ENCODE measurements at places on chromosomes 7 and 10. TPM values are rescaled to one million over a fixed set of nuclear protein-coding genes. Genes with fewer than 3 reads are reported as not detected.

DNA sequence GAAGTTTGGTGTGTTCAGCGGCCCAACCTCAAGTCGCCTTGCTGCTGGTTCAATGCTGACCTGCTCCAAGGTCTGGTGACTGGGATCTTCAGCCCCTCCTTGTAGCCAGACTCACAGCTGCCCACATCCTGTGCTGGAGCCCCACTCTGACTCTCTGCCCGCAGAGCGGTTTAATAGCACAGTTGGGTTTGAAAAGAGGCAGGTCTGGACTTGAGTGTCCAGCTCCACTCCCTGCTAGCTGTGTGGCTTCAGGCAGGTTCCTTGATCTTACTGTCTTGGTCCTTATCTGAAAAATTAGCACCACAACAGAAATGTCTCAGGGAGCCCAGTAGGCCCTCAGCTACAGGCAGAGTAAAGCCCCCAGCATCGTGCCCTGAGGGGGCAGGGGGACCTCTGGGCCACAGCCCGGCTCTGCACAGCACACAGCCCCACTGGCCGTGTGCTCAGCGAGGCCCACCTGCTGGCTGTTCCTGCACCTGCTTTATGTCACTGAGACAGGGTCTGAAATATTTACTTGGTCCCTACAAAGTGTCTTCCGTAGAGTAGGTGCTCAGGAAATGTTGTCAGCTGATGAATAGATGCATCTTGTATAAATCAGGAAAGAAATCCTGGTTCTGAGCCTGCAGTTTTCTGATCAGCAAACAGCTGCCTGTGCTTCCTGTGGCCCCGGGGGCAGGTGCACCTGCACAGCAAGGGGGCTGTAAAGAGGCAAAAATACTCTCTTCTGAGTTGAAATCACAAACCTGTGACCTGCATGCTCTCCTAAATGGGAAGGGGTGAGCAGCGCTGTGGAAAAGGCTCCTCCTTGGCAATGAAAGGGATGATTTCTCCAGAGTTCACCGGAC, 155.5 kb downstream of the SVIL start:
- no peaks in the 10 kb centered on the region for H3K36me3 ChIP-seq
- H3K4me1 ChIP-seq: peaks cover 14% of the 10 kb centered on the region
- H3K27ac ChIP-seq: no peak overlapping the region
- H3K4me3 ChIP-seq: no peak overlapping the region
- H3K27me3 ChIP-seq: no peaks in the 10 kb centered on the region

DNA sequence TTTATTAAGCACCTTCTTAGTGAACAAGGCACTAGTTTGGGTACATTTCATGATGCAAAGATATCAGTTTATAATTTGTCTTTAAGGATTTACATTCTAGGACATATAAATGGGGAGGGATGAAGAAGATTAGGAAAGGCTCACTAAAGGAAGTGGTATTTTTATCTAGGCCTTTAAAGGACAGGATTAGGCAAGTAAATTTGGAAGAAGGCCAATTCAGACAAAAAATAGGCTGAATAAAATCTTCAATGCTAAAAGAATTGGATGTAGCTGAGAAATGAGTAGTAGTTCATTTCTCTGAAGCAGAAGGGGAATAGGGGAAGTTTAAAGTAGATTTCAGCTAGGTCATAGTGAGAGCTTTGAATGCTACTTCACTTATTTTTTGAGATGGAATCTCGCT, 4.8 kb upstream of the FAM24B start:
- H3K4me3 ChIP-seq: no peak overlapping the region
- H3K4me1 ChIP-seq: peaks cover 2% of the 10 kb centered on the region
- no peak overlapping the region for H3K27ac ChIP-seq

NXPH1 gene
- polyA plus RNA-seq: 0.12 TPM

- DNase-seq: no peak
- no peaks in the 10 kb centered on the region for H3K36me3 ChIP-seq
- no peak overlapping the region for H3K27ac ChIP-seq
- no peaks in the 10 kb centered on the region for H3K27me3 ChIP-seq
- H3K4me3 ChIP-seq: no peak overlapping the region
Measured at GRCh38 chr7:103577059-103577458, 131.1 kb upstream of the SLC26A5 start.

- DNase-seq: no peak
- H3K4me3 ChIP-seq: no peak overlapping the region
- H3K27me3 ChIP-seq: no peaks in the 10 kb centered on the region
- H3K27ac ChIP-seq: no peak overlapping the region
- peaks cover 17% of the 10 kb centered on the region for H3K4me1 ChIP-seq
Measured at GRCh38 chr10:113133497-113134115, 183.6 kb downstream of the TCF7L2 start.

NUTM2B gene
- polyA plus RNA-seq: not detected

DNA sequence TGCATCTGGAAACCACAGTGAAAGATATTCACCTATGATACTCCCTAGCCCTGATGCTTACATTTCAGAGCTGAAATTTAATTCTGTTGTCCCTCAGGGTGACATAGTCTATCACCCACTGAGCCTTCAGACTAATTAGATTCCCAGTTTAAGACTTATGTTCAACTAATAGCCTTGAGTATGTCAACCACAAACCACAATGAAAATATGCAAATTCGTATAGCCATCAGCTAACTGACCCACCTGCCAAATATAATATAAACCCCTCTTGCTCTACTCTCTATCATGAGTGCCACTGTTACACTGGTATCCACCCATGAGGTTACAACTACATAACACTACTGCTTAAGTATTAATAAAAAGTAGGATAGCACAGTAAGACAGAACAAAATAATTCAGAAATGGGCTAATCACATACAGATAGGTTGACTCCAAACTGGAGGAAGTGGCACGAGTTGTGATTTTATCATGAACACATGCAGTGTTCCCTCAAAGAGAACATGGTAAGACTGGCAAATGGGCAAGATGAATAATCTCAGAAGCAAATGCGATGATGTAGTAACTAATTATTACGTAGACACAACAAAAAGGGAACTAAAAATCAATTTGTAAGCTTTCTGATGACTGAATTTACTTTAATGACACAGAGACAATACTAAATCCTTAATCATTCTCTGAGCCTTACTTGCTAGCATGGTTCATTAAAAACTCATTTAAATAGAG, 290.6 kb downstream of the PARD3 start:
- no peaks in the 10 kb centered on the region for H3K27me3 ChIP-seq
- H3K36me3 ChIP-seq: no peaks in the 10 kb centered on the region
- no peak overlapping the region for H3K27ac ChIP-seq
- no peak overlapping the region for H3K4me3 ChIP-seq
- peaks cover 8% of the 10 kb centered on the region for H3K4me1 ChIP-seq

- no peaks in the 10 kb centered on the region for H3K36me3 ChIP-seq
- no peak for DNase-seq
- H3K27ac ChIP-seq: no peak overlapping the region
- H3K4me1 ChIP-seq: peaks cover 6% of the 10 kb centered on the region
Measured at GRCh38 chr10:48982584-48982983, 42.9 kb upstream of the LRRC18 start.

JAKMIP3 gene
- 0.97 TPM for polyA plus RNA-seq

DNA sequence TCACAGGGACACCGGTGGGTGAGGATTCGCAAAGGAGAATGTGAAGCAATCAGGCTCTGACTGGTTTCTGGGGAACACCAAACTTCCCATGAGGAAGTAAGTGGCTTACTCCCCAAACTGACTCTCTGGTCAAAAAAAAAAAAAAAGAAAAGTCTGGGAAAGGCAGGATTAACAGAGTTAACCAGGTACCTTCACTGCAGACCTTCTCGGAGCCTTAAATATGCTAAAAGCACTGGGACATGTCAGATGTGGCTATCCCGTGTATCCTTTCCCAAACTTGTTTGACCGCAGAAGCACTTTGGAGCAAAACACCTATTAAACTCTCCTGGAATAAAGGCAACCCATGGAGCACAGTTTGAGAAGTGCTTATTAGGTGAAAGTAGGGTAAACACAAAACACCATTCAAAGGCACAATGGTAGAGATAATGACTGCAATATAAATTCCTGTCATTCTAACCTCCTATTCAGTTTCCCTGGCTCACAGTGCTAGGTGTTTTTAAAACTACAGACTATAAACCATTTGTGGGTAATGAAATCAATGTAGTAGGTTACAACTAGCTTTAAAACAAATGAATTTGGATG, 44.1 kb upstream of the MXI1 start:
- no peaks in the 10 kb centered on the region for H3K36me3 ChIP-seq
- H3K27ac ChIP-seq: no peak overlapping the region
- H3K4me3 ChIP-seq: no peak overlapping the region
- H3K27me3 ChIP-seq: no peaks in the 10 kb centered on the region
- H3K4me1 ChIP-seq: no peaks in the 10 kb centered on the region

NKX2-3 gene
- polyA plus RNA-seq: 0.12 TPM

DNA sequence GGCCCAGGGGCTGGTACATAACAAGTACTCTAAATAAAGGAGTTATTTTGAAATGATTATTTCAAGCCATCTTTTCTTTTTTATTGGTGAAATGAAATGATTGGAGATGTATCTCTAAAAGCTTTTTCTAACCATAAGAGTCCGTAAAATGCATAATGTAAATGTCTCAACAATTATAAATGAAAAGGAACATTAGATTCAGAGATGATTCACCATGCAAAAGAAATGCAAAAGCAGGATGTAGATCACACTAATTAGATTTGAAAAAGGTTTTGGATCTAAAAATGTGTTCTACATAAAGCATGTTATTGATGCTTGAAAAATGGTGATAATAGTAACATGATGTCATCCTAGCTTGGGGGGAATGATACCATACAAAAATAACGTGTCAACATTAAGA, 15.6 kb downstream of the SLC26A4 start:
- H3K27me3 ChIP-seq: no peaks in the 10 kb centered on the region
- DNase-seq: no peak
- H3K4me1 ChIP-seq: no peaks in the 10 kb centered on the region

- no peak overlapping the region for H3K27ac ChIP-seq
- no peak for DNase-seq
- no peaks in the 10 kb centered on the region for H3K36me3 ChIP-seq
- H3K27me3 ChIP-seq: no peaks in the 10 kb centered on the region
- H3K4me1 ChIP-seq: no peaks in the 10 kb centered on the region
- no peak overlapping the region for H3K4me3 ChIP-seq
Measured at GRCh38 chr10:12631216-12631615, 281.9 kb downstream of the CAMK1D start.

GRCh38 chr7:3042861-3043489, 692 bp downstream of the CARD11 start:
- no peaks in the 10 kb centered on the region for H3K27me3 ChIP-seq
- H3K27ac ChIP-seq: no peak overlapping the region
- no peak for DNase-seq
- H3K4me3 ChIP-seq: no peak overlapping the region
- H3K36me3 ChIP-seq: no peaks in the 10 kb centered on the region

DNA sequence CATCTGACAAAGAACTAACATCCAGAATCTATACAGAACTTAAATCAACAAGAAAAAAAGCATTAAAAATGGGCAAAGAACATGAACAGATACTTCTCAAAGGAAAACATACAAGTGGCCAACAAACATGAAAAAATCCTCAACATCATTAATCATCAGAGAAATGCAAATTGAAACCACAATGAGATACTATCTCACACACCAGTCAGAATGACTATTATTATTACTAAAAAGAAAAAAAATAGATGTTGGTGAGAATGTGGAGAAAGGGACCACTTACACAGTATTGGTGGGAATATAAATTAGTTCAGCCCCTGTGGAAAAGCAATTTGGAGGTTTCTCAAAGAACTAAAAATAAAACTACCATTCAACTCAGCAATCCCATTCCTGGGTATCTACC, 89.1 kb upstream of the ADO start:
- H3K27me3 ChIP-seq: no peaks in the 10 kb centered on the region
- H3K36me3 ChIP-seq: no peaks in the 10 kb centered on the region
- H3K27ac ChIP-seq: no peak overlapping the region
- H3K4me1 ChIP-seq: no peaks in the 10 kb centered on the region

DNA sequence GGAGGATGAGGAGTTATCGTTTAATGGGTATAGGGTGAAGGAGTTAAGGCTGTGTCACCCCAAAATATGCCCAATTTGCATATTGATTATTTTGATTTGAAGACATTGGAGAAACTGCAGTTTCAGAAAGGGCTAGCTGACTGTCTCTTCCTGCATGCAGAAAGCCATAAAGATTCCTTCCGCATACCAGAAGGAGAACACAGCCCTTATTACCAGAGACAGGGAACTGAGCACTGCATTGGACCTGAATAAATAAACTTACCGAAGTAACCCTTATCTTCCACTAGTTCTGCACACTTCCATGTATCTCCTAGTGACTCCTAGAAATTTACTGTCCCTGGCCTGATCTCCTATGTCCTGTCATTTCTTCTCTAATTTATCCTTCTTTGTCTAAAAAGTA, 821.9 kb upstream of the AUTS2 start:
- H3K27ac ChIP-seq: no peak overlapping the region
- H3K27me3 ChIP-seq: no peaks in the 10 kb centered on the region
- no peak for DNase-seq
- no peaks in the 10 kb centered on the region for H3K4me1 ChIP-seq
- no peaks in the 10 kb centered on the region for H3K36me3 ChIP-seq
- H3K4me3 ChIP-seq: no peak overlapping the region

DNA sequence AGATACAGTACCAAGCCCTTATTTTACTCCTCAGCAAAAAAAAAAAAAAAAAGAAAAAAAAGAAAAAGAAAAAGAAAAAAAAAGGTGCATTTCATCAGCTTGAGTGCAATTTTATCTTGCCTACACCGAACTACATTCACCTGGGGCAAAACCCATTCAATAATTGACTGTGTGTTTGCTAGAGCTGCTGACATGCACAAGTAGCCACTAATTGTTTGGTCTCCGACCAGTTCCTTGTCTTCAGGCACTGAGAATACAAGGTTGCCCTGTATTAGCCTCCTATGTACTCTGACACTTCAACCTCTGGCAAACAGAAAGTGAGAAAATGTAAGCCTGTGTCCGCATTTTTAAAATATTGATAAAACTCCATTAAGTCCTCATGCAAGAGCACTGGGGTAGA, 1579.4 kb upstream of the LRRTM3 start:
- H3K36me3 ChIP-seq: no peaks in the 10 kb centered on the region
- H3K27ac ChIP-seq: no peak overlapping the region
- H3K4me1 ChIP-seq: no peaks in the 10 kb centered on the region
- H3K4me3 ChIP-seq: no peak overlapping the region
- no peak for DNase-seq

DNA sequence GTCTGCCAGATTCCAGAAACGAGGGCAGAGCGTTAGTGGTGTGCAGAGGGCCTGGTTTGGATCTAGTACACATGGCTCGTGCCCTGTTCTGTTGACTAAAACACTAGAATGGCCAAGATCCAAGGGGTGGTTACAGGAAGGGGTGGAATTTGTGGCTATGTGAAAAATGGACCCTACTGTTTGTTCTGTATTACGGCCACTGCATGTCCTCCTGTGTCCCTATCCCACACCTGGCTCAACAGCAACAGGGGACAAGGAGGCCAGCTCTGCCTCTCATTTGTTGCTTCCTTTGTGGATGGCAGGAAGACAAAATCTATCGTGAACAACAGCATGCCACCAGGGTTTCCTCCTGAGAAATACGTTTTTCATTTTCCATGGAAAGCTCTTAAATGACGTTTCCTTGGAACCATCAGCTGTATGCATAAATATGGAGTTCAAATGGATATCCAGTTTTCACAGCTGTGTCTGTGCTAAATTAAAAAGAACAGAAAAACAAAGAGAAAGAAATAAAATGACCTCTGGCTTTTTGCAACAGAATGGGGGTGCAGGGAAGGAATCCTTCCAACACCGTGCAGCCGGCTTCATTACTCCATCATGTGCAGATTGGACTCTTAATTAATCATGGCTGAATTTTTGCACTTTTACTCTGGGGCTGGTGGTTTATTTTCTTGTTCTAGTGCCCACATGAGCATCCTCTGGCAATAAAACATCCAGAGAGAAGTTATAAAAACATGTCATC, 318.9 kb downstream of the CXCL12 start:
- no peaks in the 10 kb centered on the region for H3K27me3 ChIP-seq
- H3K4me3 ChIP-seq: no peak overlapping the region
- H3K36me3 ChIP-seq: no peaks in the 10 kb centered on the region
